SW 1271 (cell line): ENCODE measurements at places on chromosomes 6 and 20.

DNA sequence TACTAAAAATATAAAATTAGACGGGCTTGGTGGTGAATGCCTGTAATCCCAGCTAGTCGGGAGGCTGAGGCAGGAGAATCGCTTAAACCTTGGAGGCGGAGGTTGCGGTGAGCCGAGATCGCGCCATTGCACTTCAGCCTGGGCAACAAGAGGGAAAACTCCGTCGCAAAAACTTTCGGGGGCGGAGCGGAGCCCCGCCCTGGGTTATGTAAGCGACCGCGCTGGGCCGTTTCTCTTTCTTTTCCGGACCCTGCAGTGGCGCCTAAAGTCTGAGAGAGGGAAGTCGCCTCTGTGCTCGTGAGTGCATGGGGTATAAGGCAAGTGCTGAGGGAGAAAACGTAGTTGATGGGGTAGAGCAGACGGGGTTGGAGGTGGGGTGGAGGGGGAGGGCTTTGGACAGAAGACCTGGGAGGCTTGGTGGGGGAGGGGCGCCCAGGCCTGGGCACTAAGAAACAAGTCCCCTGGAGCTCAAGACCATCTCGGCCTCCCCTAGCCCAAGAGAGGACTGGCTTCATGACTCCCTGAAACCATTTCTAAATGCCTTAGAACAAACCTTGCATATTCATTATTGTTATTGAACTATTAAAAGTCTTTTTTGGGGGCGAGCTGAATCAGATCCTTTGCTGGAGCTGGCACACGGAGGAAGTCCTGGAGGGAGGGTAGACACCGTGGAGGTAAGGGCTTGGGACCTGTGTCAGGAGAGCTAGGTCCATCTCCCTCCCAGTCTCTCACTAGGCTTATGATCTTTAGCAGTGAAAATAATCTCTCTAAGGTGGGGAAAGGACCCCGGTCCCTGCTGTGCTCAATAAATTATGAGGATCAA, 2.7 kb upstream of the MICA start:
- DNase-seq = peak; percentile 38

GRCh38 chr6:169862892-169863525, 111.6 kb downstream of the ERMARD start:
- DNase-seq = no peak

DNA sequence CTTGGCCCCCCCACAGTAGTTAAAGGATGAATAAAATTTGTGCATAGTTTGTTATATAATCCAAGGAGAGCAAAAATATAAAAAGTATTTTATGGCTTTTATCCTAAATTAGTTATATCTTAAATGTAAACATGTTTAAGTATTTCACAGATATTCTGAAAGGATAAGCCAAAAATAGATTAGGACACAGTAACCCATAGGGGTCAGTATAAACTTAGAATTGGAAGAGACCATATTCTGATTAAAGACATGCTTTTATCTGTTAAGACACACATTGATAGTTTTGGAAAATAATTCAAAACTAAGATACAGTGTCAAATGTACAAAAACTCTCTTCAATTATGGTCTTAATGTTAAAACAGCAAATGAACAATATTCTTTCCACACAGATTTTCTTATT, 4.5 kb upstream of the SERINC1 start:
- DNase-seq = no peak

DNA sequence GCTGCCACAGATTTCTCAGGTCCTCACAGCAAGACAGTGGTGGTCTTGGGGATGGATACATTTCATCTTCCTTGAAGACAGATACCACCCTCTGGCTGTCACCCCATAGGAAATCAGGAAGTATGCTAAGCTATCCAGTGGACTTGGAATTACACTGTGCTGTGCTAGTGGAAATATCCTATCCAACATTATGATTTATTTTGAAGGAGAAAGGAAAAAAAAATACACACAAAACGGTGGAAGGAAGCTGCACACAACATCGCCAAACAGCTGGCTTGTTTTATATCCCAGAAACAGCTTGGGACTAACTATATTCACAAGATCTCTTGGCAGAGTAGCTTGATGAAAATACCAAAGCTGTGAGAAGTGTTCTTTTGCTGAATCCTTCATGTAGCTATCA, 257.6 kb downstream of the LAMA2 start:
- no peak for DNase-seq

GRCh38 chr6:135861189-135861588, 9.7 kb downstream of the PDE7B start:
- no peak for DNase-seq

DNA sequence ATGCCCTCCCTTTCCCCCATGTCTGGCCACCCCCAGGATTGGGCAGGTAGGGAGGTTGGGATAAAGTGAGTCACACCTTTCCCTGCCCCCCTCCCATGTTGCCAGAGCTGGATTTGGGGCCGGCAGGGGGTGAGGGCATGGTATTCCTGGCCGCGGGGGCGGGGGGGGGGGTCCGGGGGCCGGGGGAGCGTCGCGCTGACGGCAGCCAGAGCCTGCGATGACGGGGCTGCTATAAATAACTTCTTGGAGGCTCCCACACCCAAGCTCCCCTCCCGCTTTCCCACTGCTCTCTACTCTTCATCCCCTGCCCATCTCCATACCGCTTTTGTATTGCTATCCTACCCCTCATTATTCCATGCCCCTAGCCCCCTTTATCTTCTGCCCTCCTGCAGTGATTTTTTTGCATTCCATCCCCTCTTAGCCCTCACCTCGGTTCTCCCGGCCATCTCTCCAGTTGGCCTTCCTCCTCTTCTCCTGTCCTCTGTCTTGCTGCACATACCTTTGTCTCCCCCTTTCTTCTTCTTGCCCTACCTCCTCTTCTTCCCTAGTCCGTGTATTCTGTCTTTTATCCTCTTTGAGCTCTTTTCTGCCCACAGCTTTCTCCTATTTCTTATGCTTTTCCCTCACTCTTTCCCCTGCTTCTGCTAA, 13.8 kb downstream of the SYNGAP1 start:
- DNase-seq = no peak
